ENCODE measurements at places on chromosomes 2 and 18.

DNA sequence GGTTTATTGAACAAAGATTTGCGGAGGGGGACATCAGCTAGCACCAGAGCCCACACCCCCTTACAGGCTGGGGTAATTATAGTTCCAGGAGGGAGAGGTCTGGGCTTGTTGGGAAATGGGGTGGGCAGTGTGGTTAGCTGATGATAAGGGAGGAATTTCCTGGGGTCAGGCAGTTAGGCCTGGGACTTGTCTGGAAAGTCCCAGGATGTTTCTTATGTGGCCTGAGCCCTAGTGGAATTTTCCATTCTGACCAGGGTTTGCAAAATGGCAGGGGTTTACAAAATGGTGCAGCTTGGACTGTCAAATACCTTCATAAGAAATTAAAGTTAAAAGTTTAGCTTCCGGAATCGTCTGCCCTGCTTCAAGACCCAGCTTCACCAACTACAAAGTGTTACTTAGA lies 199.1 kb downstream of the FBXO15 start:
- no peak for DNase-seq

DNA sequence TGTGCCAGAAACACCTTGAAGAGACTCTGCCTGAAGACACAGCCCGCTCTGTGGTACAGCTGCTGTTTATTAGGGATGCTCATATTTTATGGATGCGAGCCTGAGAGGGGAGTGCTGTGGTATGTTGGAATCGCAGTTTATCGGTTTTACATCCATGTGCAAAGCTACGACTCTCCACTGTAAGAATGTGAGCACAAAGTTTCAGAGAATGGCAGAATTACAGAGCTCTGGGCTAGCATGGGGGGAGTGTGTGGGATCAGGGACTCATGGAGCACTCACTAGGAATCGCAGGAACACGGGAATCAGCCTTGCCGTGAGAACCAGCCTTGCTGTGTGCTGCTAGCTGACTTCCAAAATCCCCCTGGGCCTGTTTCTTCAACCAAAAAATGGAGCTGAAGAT lies 199.9 kb downstream of the RNF144A start:
- DNase-seq: no peak

DNA sequence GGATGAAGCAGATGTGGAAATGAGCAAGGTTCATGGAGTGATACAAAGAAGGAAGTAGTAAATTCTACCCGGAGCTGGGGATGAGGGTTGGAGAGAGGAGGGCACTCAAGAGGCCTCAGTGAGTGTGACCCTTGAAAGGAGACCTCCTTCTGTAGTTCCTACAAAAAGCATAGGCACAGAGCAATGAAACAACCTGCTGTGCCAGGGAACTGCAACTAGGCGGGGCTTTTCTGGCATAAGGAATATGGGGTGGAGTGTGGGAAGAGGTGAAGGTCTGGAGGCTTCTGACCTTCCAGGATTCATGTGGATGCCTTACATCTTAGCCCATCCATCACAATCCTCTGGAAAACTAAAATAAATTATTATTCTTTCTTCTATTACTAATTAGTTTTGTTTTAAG lies 25.5 kb upstream of the PGAP1 start:
- no peak for DNase-seq

GRCh38 chr2:11419781-11420180 lies 46.2 kb downstream of the E2F6 start:
- no peak for DNase-seq

DNA sequence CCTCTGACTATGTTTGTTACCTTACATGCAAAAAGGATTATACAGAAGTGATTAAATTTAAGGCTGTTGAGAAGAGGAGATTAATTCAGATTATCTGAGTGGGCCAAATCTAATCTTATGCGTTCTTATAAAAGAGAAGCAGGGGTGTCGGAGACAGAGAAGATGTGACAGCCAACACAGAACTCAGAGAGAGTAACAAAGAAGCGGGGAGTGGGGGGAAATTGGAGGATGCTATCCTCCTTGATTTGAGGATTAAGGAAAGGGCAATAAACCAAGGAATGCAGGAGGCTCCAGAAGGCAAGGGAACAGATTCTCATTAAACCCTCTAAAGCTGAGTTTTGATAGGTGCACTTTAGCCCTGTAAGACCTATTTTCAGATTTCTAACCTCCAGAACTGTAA lies 291.3 kb upstream of the REG3G start:
- no peak for DNase-seq

- no peak for DNase-seq
Measured at GRCh38 chr2:102505290-102505689, 32.3 kb downstream of the SLC9A4 start.
